ENCODE measurements at places on chromosomes 1 and 21.

DNA sequence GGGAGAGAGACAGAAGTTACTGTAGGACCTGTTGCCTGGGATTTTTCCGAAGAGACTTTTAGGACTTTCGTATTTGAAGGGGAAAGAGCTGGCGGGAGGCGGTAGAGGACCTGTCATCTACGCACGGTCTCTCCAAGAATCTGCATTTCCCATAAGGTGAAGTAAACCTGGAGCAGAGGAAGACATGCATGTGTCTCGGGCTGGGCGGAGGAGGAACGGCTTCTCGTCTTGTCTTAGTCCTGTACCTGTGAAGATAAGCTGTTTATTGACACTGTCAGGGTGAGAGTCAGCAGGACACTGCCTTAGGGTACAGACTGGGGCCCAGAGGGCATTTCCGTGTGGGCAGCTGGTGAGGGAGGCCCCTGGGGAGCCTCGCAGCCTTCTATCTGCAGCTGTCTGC lies 123.4 kb upstream of the COL6A1 start:
- DNase-seq, result no peak

DNA sequence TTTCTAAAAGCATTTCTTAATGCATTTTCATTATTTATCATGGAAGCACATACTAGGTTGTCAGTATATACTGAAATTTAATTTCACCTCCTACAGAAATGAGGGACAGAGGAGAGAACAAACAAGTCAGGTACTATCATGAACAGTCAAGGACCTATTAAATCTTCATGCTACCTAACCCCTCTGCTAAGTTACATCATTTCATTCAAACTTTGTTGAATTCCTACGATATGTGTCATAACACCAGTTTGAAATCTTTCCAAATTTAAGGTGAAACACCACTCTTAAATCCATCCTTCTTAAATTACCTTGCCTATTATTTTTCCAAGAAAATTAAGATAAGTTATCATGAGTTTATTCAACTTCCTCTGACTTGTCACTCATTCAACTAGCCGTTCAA lies 78.9 kb downstream of the DENND1B start:
- no peak for DNase-seq

DNA sequence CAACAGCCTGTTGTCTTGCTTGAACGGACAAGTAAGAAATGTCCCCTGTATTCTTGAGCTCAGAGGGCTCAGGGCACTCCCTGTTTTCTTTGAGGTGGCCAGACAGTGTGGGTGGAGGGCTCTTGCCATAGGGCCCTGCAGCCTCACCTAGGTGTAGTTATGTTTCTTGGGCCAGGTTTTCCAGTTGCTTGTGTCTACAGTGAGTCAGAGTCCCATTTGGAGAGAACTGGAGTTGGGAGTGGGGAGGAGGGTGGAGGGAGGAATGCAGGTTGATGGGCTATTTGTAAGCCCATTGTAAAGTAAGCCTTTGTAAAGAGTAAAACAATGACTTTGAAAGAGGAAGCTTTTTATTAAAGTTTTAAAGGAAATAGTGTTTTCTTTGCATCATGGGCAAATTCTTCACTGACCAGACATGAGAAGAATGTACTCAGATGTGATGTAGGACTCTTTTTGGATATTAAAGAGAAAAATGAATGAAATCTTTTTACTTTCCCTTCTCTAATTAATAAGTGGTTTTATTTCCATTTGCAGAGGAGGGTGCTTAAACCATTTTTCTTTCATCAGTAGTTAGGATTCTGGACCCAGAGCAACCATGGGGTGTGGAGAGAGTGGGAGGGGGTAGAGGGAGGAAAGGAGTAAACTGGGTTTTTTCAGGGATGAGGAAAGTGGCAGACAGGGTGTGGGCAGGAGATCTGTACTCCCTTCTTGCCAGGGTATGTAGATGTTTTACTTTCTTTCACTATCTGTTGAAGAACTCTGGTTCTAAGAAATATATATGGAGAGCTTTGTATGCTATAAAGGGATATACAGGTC lies 45.1 kb upstream of the MACF1 start:
- no peak for DNase-seq

DNA sequence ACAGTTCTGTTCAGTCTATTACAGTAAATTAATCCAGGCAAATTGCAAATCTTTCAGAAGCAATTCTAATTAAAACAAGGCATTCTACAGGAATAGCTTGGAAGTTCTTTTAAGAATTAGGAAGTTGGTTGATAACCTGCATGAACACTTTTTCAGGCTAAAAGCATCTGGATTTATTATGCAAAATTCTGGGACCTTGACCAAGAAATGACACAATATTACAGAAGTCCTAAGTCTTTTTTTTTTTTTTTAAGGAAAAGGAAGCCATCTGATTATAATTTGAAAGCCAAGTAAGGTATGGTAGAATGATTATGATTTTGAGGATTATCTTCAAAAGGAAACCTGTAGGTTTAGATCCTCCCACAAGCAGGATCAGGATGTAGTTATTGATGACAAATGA lies 74.7 kb upstream of the KCNK2 start:
- peak; percentile 76 for DNase-seq

GRCh38 chr1:232457595-232457994 lies 172.3 kb downstream of the SIPA1L2 start:
- no peak for DNase-seq

DNA sequence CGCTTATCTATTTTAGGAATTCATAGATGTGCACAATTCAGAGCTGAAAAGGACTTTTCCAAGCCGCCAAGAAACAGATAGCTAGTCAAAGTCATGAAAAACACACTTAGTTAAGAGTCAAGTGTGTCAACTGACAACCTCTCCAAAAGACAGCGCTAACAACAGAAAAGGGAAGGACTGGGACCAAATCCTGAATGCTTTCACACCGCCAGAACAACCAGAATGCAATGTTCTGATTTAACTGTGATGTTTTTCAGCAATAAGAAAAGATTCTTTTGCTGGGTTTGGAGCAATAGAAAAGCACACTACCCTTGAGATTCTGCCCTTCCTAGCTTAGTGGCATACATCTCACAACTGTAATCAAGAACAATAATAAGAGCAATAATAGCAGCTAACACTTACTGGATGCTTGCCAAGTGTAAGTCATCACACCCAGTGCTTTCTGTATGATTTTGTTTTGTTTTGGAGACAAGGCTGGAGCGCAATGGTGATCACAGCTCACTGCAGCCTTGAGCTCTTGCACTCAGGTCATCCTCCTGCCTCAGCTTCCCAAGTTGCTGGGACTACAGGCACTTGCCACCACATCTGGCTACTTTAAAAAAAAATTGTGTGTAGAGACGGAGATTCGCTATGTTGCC lies 33.9 kb upstream of the SDC3 start:
- no peak for DNase-seq

- no peak for DNase-seq
These were observed 6.3 kb upstream of the PADI1 start for GRCh38 chr1:17198476-17199258.

DNA sequence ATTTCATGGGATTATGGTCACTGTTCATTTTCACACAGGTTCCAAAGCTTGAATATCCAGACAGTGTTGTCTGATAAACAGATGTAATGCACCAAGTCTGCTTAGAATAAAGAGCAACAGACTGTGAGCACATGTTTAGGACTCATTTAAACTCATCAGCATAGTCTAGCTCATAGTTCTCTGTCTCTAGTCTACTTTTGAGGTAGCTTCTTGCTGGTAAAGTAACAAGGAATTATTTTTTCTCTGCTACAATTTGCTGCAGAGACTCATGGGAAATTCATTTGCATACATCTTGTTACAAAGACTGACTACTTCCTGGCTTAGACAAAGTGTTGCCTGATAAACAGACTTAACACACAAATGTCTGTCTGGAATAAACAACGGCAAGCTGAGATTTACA lies 187.2 kb downstream of the NFIA start:
- no peak for DNase-seq

DNA sequence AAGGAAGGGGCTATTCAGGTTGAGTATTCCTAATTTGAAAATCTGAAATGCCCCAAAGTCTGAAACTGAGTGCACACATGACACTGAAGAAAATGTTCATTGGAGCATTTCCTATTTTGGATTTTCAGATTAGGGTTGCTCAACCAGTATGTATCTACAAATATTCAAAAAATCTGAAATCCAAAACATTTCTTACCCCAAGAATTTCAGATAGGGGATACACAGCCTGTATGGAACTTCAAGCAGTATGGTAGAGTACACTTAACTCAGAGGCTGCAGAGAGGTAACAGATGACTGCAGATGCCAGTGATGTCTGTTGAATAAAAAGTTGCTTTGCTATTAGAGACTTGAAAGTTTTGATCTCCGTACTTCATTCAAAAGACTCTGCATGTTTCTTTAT lies 19.0 kb downstream of the YTHDF2 start:
- DNase-seq, result no peak

DNA sequence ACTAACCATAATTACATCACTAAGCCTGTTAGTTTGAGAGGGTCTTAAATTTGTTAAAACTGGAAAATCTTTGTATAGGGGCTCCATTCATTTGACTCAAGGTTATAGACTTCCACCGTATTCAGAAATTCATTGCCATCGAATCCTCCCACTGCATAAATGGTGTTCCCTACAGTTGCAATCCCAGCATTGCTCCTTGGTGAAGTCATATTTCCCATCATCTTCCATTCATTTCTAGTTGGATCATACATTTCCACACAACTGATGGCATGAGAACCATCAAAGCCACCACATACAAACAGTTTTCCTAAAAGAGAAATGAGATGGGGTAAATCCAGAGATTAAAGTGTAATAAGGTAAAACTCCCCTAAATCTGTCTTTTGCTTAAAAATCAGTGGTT lies 19.1 kb downstream of the IVNS1ABP start:
- no peak for DNase-seq

DNA sequence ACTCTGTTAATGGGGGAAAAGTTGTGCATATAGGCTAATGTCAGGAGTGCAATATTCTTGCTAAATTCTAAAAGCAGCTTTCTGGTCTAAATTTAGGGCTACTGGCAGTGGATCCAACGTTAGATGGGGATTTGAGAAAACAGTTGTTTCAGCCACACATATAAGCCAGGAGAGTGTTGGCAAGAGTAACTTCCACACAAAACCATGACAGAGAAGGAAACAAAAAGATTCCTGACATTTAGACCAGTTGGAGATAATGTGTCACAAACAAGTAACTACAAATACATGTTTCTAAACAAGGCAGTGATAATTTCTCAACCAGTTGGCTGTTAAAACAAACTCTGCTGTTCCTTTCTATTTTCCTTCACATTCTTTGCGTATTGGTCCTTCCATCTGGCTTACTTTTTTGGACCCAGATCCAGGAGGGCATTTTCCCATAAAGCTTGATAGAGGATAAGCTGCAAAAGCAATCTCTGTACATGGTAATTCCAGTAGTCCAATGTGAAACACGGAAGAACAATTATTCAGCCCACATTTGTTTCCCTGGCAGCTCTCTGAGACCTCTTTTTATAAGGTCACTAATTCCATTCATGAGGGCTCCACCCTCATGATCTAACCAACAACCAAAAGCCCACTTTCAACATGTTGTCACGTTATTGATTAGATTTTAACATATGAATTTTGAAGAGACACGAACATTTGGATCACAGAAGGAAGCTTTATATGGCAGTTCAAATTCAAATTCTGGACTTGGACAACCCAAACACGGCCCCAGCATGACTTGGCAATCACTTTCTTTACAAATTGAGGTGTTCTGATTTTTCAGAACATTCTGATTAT lies 1888.6 kb downstream of the MRPL39 start:
- DNase-seq, result no peak

- no peak for DNase-seq
These were observed 61.3 kb upstream of the C1orf53 start for GRCh38 chr1:197841158-197841557.

- DNase-seq, result no peak
These were observed 157.2 kb downstream of the ST6GALNAC5 start for GRCh38 chr1:77024500-77024899.

GRCh38 chr1:51552929-51553807 lies 34.1 kb upstream of the EPS15 start:
- no peak for DNase-seq

GRCh38 chr1:58724483-58724882 lies 24.6 kb upstream of the MYSM1 start:
- DNase-seq, result no peak

GRCh38 chr1:169885207-169885606 lies 8.5 kb downstream of the SCYL3 start:
- DNase-seq, result no peak

Measured in fibroblast of skin of left quadriceps (primary cell).